ENCODE measurements at places on chromosomes 5 and 9.

DNA sequence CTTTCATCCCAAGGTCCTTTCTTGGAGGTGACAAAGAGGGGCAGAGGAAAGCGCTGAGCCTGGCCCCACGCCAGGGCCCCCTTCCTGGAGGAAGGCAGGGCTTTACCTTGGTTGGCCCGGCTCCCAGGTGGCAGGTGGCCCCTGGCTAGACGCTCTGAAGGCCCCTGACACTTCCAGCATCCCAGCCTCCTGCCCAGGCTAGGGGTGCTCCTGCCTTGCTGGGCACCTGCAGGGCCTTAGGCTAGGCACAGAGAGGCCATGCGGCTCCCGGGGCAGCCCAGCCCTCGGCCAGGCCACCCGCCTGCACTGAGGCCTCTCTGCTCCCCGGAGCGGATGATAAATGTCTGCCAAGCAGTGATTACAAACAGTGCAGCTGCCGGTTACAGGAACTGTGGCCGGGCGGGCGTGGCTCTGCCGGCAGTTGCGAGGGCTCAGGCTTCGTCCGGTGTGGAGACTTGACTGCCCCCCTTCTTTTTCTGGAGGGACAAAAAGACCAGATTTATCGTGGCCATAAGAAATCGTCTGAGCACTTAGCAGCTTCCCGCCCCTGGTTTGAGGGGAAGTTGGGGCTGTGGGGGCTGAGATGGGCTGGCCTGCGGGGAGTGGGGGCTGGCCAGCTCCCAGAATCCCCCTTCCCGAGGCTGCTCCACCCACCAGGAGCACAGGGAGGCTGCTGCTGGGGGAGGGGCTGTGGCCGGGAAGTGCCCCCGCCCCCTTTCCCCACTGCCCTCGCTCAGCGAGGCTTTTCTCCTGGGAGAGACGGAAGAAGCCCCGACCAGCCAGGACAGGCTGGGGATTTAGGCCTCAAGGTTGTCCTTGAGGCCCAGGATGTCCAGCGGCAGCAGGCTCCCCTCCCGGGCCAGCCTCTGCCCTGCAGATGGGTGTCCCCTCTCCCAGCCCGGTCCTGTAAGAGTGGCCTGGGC is 31.6 kb upstream of the UBAC1 start:
- DNase-seq, result peak; percentile 79

- DNase-seq, result no peak
These were observed 1104.4 kb upstream of the SEMA6A start for GRCh38 chr5:117679046-117679445.

DNA sequence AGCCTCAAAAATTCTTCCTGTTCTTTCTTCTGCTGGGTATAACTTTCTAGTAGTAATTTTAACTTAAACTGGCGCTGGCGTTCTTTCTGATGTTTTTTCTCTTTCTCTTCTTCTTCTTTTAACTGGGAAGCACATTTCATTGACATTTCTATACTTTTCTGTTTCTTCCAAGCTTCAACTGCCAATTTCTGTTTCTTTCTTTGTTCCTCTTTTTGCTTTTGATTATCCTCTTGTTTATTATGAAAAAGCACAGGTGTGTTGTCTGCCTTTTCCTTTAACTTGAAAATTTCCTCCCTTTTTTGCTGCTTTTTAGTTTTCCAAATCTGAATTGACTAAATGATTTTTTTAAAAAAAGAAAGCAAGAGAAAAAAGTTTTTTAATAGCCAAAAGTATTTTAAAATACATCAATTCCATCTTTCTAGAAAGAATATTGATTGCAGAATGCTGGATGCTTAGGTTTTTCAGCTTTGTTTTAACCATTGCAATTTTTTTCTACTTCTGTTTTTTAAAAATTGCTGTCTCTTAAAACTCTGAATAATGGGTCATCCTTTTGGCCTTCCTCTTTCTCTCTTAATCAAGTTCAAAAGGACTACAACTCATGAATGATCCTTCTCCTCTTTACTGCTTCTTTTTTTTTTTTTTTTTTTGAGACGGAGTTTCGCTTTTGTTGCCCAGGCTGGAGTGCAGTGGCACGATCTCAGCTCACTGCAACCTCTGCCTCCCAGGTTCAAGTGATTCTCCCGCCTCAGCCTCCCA is 8.8 kb upstream of the PGGT1B start:
- DNase-seq, result no peak

DNA sequence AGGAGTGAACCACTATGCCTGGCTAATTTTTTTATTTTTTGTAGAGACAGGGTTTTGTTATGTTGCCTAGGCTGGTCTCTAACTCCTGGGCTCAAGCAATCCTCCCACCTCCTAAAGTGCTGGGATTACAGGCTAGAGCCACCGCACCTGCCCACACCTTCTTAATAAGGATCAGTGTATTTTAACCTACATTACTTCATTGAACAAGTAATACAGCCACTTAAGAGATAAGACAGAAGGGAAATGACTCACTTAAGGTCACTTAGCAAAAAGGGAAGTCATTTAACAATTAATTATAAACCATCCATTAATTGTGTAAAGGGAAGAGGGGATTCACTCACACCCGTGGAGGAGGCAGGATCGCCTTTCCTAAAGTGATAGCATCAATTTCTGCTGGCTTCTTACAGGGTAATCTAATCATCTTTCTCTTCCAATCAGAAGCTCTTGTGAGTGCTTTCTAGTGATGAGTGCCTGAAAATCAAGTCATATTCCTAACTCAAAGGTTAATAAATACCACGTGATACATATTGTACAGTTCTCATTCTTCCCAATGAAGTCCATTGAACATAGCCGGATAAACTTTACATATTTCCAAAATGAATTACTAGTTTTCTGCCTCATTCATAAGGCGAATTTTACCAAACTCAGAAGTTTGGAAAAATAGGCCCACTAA is 3.5 kb downstream of the FBXW11 start:
- DNase-seq, result no peak

- peak; percentile 24 for DNase-seq
These were observed 3.6 kb upstream of the OTP start for GRCh38 chr5:77641963-77642737.

DNA sequence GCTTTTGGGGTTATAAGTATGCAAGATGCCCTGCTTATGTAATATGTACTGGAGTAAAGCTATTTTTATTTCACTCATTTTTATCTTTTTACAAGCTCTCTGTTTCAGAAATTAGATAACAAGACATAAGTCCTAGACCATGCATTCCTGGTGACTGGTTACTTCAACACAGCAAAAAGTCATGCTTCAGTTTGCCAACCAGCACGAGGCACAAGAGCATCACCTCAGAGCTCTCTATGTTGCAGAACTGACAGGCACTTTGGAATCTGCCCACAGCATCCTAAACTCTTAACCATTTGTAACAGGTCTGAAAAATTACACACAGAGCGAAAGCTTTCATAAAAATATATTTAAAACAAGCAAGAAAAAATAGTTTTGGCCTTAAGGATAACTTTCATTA is 112.8 kb downstream of the MARCHF11 start:
- no peak for DNase-seq

DNA sequence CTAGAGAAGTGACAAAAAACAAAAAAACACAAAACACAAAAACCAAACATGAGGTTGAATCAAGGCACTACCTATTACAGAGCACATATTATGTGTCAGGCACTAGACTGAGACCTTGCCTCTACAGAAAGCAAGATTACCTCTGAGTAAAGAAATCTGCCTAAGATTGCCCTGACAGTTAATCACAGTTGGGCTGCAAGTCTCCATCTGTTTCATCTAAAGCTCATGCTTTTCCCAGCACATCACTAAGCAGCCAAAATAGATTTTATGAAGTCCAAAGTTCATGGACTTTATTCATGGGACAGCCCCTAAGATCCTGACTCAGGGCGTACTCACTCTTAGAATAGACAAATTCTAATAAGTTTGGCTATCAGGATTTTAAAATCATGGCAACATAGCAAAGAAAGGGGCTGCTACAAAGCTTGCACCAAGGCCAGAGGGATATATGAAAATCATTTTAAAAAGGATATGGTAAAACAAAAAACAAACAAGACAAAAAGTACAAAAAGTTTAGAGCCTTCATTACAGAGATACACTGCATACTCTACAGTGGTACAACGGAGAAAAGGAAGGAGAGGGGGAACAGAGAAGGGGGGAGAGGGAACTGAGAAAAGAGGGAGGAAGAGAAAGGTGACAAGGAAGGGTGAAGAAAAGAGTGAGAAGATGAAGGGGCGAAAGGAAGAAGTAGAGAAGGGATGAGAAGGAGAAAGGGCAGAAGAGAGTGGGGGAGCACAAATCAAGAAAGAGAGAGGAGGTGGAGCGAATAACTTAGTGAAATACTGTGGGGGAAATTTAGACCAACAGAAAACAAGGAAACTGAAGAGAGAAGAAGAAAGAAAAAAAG is 58.2 kb downstream of the RICTOR start:
- no peak for DNase-seq

GRCh38 chr9:77024776-77025545 is 5.5 kb downstream of the FOXB2 start:
- DNase-seq, result no peak

- no peak for DNase-seq
These were observed 422.3 kb downstream of the CAAP1 start for GRCh38 chr9:26470284-26470683.

GRCh38 chr5:108749128-108749861 is 1.6 kb downstream of the FER start:
- DNase-seq, result peak; percentile 89

DNA sequence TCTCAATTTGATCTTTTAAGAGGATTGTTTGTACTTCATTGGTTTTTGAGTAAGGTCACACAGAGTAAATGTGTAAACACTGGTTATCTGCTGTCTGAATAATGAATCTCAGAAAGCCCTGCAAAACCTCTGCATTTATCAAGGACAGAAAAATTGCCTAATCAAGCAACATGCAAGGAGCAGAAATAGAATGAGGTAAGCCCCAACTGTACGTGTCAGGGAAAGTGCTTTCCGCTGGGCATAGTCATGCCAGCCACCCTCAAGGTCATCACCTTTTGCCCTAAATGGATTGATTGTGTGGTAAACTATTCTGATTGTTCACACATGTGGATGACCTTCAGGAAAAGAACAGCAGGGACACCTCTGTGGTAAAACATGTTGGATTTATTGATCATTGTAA is 376.9 kb upstream of the KCNN2 start:
- DNase-seq, result no peak

GRCh38 chr5:88732181-88732633 is 150.8 kb downstream of the MEF2C start:
- no peak for DNase-seq

DNA sequence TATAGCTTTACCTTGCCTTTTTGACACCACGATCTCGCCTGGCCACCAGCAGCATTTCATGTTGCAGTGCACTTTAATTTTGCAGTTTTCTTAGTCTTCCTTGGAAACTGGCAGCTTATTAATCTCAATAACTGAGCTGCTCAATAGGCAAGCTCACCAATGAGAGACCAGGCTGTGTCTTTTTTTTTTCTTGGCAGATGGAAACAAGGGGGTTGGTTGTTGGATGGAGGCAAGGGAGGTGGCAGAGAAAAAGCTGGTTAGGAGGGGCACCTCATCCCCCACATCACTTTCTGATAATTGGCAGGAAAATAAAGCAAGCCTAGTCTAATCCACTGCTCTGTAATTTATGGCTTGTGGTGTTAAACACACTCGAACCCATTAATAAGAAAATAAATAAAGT is 324.5 kb upstream of the WWC1 start:
- DNase-seq, result no peak

GRCh38 chr9:133854048-133854447 is 115.9 kb upstream of the SARDH start:
- DNase-seq, result no peak

DNA sequence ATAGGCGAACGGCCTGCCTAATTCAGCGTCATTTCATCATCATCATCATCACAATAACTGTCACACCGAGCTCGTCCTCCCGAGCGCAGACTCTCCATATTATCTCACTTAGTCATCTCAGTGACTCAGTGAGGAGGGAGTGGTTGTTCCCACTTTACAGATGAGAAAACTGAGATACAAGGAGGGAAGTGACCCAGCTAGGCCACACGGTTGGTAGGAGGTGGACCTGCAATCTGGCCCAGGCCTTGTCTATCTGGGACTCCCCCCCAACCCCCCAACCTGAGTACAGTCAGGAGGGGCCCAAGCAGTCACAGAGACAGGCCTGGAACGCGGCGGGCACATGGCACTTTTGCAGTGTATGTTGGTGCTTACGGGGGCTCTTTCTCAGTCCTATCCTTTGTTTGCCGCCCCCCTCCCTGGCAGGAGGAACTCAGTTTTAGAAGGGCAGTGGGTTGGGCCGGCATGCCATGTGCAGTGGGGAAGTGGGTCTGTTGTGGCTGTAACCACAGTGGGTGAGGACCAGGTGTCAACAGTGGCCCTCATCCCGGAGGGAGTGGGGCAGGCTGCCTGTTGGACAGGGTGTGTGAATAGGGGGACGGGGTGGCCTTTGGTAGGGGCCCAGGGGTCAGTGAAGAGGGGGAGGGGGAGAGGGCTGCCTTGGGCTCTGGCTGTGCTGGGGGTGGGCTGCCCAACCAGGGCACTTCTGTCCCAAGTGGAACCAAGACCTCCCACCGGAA is 1.7 kb upstream of the RXRA start:
- DNase-seq, result no peak

DNA sequence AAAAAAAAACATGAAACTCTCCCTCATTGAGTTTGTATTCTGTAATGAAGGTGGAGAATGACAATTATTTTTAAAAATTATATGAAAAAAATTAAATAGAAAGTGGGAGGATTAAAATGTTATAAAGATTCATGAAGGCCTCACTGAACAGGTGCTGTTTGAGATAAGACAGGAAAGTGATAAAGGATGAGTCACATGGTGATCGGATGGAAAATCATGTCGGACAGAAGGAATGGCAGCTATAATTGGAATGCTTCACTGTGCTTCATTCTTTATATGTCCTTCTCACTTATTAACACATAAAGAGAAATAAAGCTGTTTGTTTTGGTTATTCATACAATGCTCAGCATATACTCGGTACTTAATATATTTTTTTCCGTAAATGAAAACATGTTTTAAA is 464.5 kb upstream of the RGMB start:
- no peak for DNase-seq

- DNase-seq, result no peak
These were observed 210.0 kb downstream of the TMEM161B start for GRCh38 chr5:88058625-88059024.

GRCh38 chr5:81558188-81558587 is 164.3 kb upstream of the ACOT12 start:
- no peak for DNase-seq

- DNase-seq, result peak; percentile 28
These were observed 24.3 kb downstream of the CPLX2 start for GRCh38 chr5:175895686-175896102.

DNA sequence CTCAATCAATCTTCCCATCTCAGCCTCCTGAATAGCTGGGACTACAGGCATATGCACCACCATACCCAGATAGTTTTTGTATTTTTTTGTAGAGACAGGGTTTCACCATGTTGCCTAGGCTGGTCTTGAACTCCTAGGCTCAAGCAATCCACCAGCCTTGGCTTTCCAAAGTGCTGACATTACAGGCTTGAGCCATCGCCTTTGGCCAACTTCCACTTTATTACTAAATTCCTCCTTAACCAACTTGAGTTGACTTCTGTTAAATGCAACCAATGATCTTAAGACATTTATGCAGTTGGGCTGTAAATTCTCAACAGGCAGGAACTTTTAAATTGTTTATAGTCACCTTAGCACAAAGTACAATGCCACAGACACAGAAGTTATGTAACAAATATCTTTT is 2.8 kb downstream of the LARS1 start:
- DNase-seq, result no peak

GRCh38 chr5:178074266-178074952 is 38.9 kb upstream of the N4BP3 start:
- no peak for DNase-seq

GRCh38 chr5:66739951-66740350 is 143.8 kb downstream of the MAST4 start:
- DNase-seq, result no peak

Measured in GM23338 (cell line).